Forelimb muscle (tissue), 1 donor: ENCODE measurements at places on chromosomes 7 and 10. TPM values are rescaled to one million over a fixed set of nuclear protein-coding genes. Genes with fewer than 3 reads are reported as not detected.

CTNNA3 gene
- 12.6 TPM for polyA plus RNA-seq

DNA sequence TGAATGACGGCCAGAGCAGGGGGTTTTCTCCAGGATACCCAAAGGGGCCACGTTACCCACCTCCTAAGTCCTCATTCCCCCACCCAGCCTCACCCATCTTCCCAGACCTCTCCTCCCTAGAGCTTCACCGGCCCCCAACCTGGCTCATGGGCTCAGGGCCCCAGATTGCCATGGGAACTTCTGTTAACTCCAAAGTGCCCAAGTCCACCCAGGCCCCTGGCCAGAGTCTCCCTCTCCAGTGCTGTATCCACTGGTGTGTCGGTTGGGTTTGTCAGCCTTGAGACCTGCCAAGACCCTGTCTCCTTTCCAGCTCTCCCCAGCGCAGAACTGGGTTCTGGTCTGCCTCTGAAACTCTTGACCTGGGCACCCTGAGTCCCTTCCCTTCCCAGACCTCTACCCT is 37.1 kb upstream of the ZMIZ2 start:
- no peak for DNase-seq

CYP2W1 gene
- polyA plus RNA-seq = 0.59 TPM

GIMAP7 gene
- polyA plus RNA-seq = 9.3 TPM

EBLN1 gene
- polyA plus RNA-seq = not detected

DNA sequence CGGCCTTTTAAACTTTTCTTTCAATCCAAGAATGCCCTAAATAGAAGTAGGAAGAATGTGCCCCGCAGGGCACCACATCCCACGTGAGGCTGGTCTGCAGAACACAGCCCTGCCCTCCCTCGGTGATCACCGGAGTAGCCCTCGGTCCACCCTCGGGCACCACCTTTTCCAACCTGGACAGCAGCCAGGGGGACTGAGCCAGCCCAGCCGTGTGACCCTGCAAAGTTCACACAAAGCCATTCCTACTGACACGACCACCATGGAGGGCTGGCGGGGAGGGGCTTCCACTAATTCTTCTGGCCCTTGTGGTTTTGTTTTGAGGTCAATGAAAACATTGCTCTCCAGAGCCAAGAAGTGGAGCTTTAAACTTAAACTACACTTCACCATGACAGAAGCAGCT is 132.2 kb downstream of the TCERG1L start:
- no peak for DNase-seq

DNA sequence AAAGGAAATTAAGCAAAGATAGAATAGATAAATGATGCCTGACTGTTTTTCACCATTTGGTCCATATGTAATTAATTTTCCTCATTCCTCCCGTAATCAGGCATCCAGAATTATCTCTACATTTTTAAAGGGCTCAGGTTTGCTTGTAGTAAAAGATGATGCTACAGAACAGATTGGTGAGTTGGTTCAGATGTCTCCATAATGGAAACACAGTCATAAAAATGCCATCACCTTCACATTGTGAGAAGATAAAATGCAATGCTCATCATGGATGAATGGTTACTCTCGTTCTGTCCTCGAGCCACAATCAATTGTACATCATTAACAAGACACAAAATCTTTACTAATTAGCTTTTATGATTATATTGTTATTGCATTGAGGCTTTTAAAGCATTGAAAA is 64.9 kb upstream of the CELF2 start:
- no peak for DNase-seq

DNA sequence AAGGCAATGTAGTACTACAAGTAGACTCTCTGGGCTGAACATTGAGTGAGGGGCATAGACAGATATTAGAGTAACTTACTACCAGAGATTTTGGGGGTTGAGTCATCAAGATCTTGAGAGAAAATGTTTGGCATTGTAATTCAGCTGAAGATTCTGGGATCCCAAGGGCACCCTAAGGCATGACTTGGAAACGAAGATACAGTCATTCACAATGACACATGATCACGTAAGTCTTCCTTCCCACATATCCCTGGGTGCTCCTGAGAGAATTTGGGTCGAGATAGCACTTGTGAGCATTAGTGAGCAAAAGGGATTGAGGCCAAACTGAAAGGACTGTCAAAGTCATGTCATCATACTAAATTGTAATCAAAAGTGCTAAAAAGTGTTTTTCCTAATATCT is 192.5 kb upstream of the PCLO start:
- no peak for DNase-seq

CAV1 gene
- polyA plus RNA-seq = 162 TPM

GRCh38 chr7:2412587-2413201 is 9.3 kb downstream of the CHST12 start:
- DNase-seq = no peak

- no peak for DNase-seq
Observed at GRCh38 chr7:9709216-9709615, 1264.5 kb upstream of the PHF14 start.

SLF2 gene
- polyA plus RNA-seq = 87.6 TPM

- no peak for DNase-seq
Observed at GRCh38 chr10:3432081-3432825, 259.7 kb upstream of the PITRM1 start.

GRCh38 chr10:133465191-133465949 is 11.6 kb downstream of the SCART1 start:
- DNase-seq = no peak
